ENCODE measurements at places on chromosomes 13 and 19. TPM values are rescaled to one million over a fixed set of nuclear protein-coding genes. Genes with fewer than 3 reads are reported as not detected.
A peak's percentile ranks its signal among the peaks of the same experiment; 100 is the strongest.

Gene CBLC
- 197 TPM for total RNA-seq

DNA sequence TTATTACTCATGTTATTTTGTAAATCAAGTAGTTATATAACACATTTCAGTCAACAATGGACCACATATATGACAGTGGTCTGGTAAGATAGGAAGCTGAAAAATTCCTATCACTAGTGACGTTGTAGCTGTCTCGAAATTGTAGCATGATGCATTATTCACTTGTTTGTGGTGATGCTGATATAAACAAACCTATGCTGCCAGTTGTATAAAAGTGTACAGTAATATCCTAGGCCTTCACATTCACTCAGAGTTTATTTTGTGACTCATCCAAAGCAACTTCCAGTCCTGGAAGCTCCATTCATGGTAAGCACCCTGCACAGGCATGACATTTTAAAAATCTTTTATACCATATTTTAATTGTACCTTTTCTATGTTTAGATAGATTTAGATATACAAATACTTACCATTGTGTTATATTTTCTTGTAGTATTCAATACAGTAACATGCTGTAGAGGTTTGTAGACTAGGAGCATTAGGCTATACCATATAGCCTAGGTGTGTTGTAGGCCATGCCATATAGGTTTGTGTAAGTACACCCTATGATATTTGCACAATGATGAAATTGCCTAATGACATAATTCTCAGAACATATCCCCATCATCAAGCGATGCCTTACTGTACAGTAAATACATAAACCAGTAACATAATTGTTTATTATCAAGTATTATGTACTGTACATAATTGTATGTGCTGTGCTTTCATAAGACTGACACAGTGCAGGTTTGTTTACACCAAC, 49.3 kb downstream of the IFT88 start:
- no peak for DNase-seq

- DNase-seq: no peak
Measured at GRCh38 chr13:73060251-73061160, 1.7 kb downstream of the KLF5 start.

- DNase-seq: no peak
Measured at GRCh38 chr19:4103080-4103433, 20.9 kb downstream of the MAP2K2 start.

GRCh38 chr19:4059891-4060620, 6.6 kb downstream of the ZBTB7A start:
- DNase-seq: peak; percentile 93

DNA sequence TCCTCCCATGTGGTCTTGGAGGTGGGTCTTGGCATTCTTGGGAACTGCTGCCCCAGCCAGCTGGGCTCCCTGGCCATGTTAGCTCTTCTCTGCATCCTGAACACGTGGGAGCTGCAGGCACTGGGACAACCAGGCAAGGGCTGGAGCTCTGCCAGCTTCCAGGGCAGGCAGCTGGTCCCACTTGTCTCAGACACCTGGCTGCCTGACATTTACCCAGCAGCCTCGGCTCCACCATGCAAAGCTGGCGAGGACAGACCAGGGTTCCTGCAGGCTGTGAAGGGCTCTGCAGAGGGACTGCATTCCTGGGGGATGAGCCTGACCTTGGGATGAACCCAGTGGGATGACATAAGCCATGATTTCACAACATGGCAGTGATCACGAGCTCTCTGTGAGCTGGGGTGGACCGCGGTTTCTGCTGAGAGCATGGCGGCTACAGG, 99.0 kb upstream of the TSHZ3 start:
- peak; percentile 60 for DNase-seq

DNA sequence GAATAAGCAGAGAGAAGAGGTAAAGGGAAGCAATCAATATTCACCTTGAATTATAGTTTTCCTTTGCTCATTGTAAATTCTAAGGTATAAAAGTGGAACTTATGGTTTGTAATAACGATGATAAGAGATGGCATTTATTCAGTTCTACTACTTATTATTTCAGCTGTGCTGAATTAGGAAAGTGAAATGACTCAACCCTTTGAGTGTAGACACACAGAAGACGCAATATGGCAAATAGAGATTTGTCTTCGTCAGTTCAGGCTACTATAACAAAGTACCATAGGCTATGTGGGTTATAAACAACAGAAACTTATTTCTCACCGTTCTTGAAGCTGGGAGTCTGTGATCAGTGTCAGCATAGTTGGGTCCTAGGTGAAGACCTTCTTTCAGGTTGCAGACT, 713.0 kb upstream of the PCDH9 start:
- DNase-seq: no peak

- no peak for DNase-seq
Measured at GRCh38 chr13:99758460-99759162, 213.0 kb downstream of the ZIC5 start.

DNA sequence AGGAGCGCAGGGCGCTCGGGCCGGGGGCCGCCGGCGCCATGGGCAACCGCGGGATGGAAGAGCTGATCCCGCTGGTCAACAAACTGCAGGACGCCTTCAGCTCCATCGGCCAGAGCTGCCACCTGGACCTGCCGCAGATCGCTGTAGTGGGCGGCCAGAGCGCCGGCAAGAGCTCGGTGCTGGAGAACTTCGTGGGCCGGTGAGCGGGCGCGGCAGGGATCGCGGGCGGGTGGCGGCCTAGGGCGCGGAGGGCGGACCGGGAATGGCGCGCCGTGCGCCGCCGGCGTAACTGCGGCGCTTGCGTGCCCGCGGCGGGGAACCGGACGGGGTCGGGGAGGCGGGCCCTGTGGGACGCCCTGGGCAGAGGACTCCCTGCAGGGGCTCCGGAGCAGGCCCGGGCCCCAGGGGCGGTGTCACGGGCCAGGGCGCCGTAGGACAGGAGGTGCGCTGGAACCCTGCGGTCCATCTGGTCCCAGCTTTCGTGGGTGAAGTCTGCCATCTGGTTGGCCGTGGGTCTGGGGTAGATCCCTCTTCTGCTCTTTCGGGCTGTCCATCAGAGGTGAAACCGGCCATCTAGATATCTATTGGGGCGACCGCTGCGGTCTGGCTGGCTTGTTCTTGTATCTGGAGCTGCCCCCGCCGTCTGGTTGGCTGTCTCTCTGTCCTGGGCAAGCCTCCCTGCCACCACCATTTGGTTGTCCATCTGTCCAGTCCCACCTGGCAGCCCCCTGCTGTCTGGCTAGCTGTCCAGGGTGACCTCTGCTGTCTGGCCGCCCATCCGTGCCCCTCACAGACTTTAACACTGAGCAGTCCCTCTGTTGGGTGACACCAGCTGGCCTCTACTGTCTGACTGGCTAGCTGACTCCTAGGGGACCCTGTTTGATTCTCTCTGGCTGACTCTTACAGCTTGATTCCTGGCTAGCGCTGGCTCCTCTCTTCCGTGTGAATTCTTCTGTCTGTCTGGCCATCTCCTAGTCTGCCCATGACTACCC, 622 bp downstream of the DNM2 start:
- peak; percentile 74 for DNase-seq
